HEK293T (cell line): ENCODE measurements at places on chromosomes 4 and X.
A peak's percentile ranks its signal among the peaks of the same experiment; 100 is the strongest.

GRCh38 chrX:135345107-135345589 is 35.9 kb downstream of the ETDC start:
- DNase-seq: peak; percentile 48

DNA sequence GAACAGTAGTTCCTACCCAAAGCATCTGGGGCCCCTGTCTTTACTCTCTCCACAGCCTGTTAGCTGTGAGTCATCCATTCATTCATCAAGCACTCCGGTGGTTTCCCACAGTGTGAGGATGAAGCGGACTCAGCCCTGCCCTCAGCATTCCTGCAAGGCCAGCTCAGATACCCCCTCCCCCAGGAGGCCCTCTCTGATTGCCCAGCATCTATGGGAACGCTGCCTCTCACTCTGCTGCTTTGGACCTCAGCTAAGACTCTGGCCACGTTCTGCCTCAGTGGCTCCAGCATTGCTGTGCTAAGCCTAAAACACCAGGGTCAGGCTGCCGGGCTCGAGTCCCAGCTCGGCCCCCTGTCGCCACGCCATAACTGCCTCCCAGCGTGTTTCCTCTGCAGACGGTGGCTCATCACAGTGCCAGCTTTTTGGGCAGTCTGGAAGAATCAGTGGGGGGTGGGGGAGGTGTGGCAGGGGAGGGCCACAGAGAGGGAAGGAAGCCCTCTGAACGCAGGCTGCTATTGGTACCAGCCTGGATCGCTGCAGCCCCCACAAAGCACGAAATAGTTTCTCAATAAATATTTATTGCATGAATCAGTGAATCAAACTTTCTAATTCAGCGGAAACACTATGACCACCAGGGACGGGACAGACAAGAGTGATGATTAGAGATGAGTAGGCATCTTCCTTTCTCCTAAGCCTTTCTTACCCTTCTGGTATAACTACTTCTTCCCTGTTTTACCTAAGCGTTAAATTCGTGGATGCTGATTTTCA is 74.4 kb downstream of the SORCS2 start:
- no peak for DNase-seq

- DNase-seq: no peak
Observed at GRCh38 chr4:38160487-38161207, 200.4 kb downstream of the PTTG2 start.

GRCh38 chrX:56798866-56799758 is 70.1 kb downstream of the NBDY start:
- no peak for DNase-seq
